NCI-H1417 (cell line): ENCODE measurements at places on chromosomes 7 and 10.

GRCh38 chr7:134459981-134460380 lies 1.1 kb upstream of the AKR1B1 start:
- DNase-seq = no peak

- DNase-seq = no peak
Observed at GRCh38 chr7:33970536-33970935, 65.2 kb downstream of the BMPER start.

- no peak for DNase-seq
Observed at GRCh38 chr10:89869180-89869579, 167.8 kb downstream of the KIF20B start.

DNA sequence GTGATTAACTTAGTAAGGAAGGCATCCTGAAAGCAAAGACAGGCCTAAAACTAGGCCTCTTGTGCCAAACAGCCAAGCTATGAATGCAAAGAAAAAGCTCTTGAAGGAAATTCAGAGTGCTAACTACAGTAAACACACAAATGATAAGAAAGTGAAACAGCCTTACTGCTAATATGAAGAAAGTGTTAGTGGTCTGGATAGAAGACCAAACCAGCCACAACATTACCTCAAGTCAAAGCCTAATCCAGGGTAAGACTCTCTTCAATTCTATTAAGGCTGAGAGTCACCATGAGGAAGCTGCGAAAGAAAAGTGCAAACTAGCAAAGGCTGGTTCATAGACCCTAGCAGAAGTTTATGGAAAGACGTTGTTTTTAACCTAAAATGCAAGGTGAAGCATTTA lies 66.0 kb downstream of the IPMK start:
- DNase-seq = no peak

DNA sequence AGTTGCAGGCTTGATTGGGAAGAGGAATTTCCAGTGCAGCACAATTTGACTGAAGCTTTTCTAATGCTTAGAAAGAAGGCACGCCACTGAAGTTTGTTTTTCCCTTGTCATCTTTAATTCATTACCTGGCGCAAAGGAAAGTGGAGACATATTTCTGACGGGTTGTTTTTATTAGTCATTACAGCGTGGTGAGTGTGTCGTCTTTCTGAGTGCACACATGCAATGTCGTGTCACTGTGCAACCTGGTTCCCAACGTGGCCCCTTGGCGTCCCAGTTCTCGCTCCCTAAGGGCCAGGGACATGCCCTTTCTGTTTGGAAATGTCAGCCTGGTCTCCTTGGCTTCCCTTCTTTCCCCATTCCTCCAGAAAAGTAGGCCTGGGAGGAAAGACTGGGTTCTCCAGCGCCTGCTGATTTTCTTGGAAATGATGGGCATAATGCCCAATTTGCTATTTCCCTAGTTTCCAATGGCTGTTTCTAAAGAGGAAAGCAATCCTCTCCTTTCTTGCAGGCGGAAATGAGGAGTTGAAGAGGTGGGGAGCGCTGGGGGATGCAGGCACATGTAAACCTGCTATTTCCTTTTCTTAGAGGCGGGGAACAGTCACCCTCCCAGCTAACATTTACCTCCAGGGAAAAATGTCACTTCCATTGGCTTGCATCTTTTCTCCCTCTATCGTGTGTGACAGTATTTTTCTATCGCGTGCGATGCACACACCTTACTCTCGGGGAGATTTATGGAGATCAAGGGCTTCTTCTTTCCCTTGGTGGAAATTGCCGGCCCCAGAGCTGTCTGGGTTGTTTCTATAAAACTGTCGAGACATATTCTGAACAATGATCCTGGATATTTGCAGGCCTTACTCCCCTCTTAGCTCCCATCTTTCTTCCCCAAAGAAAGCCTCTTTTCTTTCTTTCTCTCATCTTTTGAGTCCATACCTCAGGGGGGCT lies 249.8 kb downstream of the ARHGAP12 start:
- no peak for DNase-seq

- DNase-seq = no peak
Observed at GRCh38 chr7:85882335-85882734, 695.5 kb upstream of the SEMA3D start.

- DNase-seq = no peak
Observed at GRCh38 chr10:111303887-111304286, 227.1 kb downstream of the ADRA2A start.

DNA sequence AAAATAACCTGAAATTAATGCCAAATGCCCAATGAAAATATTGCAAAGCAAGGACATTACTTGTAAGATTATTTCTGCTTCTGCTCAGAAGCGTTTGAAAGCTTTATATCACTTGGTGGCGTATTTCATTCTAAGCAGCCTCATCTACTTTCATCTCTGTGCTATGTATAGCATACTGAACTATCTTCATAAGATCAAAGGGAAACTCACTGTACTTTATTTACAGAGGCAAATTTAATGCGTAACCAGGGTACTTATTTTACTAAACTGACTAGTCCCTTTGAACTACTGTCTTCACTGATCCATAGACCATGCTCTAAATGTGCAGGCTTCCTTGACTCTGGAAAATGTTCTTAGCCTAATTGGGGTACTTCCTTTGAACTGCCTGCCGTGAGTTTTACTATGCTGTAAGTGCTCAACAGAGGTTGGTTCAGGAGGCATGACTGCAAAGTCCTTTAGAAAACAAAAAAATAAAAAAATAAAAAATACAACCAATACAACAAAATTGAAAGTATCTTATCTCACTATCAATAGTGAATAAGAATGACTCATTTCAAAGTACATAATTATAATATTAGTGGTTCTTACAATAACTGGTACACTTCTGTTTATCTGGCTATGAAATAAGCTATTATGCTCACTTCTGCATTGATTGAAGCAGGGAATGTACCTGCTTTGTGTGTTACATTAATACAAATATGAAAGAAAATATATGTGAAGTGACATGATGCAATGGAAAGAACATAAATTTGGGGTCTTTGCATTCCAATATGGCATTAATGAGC lies 41.0 kb upstream of the TSPAN12 start:
- DNase-seq = no peak

DNA sequence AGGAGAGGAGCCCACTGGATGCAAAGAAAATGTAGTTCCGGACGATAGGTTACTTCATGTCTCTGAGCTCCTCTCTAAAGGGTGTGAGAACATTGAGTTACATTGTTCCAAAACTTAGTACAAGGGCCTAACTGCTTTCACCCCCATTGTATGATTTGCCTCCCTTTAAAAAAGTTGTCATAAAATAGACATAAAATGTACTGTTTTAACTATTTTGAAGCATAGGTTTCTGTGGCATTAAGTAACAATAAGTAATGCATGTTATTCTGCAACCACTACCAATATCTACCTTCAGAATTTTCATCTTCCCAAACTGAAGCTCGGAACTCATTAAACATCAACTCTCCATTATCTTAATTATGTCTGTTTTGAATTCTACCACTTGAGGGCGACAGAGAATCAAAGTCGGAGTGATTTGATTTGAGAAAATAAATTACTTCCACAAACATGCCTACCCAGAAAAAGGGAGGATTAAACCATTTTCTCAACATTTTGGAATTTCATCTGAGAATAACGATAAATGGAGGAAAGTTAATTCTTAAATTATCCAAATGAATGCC lies 2.7 kb downstream of the IGFBP1 start:
- DNase-seq = peak; percentile 77

GRCh38 chr10:79146611-79147130 lies 77.9 kb downstream of the ZMIZ1 start:
- DNase-seq = no peak

DNA sequence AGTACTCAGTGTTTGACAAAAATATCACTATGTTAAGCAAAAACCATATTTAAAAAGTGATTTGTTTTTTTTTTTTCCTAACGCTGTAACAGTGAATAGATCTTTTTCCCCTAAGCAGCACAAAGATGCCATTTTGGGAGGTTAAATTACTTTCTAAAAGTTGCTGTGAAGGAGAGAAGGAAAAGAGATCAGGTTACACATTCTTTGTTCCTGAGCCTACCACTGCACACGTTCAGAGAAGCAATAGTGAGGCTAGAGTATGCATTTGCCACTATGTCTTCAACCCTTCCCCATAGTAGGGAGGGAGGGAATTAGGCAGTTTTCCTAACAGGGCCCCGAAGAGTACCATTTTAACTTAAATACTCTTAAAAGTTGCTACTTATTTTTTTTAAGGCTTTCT lies 38.9 kb downstream of the BMPR1A start:
- peak; percentile 16 for DNase-seq

- no peak for DNase-seq
Observed at GRCh38 chr10:113549856-113550255, 3.0 kb upstream of the HABP2 start.

DNA sequence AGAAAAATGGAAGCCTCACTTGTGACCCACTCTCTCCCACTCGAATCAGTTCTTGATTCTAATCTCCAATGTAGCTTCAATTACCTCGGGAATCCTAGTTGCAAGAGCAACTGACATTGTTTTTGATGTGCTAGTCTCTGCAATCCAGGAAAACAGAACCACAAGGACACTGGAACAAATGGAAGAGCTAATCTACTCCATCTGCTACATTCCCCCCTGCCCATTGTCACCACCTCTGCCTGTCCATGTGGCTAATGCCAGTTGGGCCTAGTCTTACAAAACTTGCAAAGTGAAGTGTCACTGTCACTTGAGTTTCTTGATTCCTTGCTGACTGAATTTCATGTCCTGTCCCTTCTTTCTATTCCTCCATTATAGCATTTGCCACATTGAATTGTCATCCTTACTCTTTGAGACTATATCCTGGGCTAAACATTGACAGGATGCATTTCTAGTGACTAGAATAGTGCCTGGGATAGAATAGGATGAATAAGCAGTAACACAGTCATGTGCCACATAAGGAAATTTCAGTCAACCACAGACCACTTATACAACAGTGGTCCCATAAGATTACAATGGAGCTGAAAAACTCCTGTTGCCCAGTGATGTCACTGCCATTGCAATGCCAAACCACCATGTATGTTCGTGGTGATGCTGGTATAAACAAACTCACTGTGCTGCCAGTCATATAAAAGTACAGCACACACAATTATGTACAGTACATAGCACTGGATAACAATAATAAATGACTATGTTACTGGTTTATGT lies 13.5 kb downstream of the GCC1 start:
- DNase-seq = no peak

- DNase-seq = no peak
Observed at GRCh38 chr10:132551093-132551807, 13.7 kb downstream of the INPP5A start.

- DNase-seq = no peak
Observed at GRCh38 chr10:78045237-78045636, 11.6 kb downstream of the RPS24 start.

DNA sequence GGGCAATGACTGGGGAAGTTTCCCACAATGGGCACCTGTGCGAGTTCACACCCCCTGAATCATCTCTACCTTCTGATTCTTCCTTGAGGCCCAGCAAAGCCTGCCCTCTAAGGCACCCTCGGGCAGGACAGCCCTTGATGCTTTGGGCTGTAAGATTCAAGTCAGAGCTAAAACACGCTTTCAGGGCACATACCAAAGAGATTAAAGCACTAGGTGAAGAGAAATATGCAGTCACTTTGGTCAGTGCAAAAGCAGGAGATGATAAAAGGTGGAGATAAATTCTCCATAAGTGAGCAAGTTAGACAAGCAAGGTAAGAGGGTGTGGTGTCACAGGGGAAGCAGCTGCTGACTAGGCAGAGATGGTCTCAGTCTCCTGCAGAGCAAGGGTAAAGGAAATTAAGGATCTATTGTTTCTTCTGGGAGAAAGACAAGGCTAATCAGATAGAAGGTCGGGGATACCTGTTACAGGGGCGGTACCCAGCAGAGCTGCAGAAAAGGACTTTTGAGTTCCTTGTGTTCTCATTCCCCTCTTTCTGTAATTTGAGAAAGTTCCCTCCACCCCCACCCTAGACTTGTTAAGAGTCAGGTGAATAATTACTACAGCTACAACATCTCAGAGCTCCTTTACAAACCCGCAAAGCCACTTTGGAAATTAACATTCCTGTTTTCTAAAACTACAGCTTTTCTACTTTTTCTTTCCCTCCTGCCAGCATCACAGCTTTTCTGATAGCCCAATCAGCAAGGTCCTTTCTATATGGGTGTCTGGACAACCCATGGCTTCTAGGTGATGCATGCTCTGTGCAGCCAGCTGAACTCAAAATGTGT lies 26.4 kb downstream of the PDLIM1 start:
- peak; percentile 18 for DNase-seq

- DNase-seq = no peak
Observed at GRCh38 chr10:133253361-133253955, 15.8 kb downstream of the VENTX start.

DNA sequence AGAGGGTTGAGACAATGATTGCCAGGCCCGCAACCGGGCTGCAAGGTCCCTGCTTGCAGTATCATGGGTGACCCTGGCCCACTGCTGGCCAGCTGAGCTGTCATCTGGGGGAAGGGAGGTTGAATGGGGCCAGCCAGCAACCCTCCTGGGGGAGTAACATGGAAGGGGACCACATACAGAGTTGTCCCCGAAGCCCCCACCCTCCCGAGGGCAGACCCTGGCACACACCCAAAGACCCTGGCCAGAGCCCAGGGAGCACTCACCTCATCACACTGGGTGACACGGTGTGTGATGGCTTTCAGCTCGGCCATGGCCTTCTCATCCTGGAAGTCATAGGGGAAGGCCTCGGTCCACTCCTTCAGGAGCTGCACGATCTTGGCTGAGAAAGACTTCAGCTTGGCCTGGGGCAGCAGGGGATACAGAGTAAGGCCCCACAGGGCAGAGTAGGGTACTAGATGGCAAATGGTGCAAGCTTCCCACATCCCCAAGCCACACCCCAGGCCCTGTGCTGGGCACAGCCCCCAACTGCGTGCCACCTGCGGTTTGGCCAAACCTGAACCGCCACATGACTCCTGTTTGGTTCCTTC lies 63.4 kb downstream of the CSGALNACT2 start:
- no peak for DNase-seq

GRCh38 chr7:152925412-152926147 lies 166.0 kb downstream of the ACTR3B start:
- DNase-seq = no peak

GRCh38 chr7:80060218-80060806 lies 74.3 kb upstream of the GNAI1 start:
- peak; percentile 87 for DNase-seq

GRCh38 chr7:94449151-94449725 lies 54.5 kb downstream of the COL1A2 start:
- peak; percentile 32 for DNase-seq

GRCh38 chr7:27188386-27189294 lies 3.6 kb upstream of the HOXA11 start:
- DNase-seq = no peak

DNA sequence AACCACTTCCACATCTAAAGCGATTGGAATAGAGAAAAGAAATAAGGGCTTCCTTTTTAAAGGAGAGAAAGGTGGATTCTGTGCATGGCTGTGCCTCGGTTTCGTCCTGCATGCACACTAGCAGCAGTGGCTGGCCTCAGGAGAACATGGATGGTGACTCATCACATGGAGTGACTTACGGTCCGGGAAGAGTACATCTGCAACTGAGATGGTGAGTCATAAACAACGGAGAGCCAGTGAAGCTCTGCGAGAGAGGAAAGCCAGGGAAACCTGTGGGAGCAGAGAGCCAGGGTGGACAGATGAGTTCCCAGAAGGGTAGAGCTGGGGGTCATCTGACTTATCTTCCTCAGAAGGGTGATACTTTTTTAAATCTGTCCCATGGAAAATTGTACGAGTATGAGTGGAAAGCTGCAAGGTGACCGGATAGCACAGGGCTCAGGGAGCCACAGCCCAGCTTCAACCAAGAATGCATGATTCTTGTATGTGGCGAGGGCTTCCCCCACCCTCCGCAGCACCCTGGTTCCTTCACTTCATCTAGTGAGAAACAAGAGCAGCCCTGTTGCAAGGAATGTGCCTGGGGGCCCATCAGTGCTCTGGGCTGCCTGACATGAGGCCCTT lies 259.1 kb downstream of the KLF6 start:
- DNase-seq = no peak

GRCh38 chr10:2791774-2792443 lies 275.4 kb upstream of the PFKP start:
- DNase-seq = no peak
